ENCODE measurements at places on chromosomes 7 and 10.

DNA sequence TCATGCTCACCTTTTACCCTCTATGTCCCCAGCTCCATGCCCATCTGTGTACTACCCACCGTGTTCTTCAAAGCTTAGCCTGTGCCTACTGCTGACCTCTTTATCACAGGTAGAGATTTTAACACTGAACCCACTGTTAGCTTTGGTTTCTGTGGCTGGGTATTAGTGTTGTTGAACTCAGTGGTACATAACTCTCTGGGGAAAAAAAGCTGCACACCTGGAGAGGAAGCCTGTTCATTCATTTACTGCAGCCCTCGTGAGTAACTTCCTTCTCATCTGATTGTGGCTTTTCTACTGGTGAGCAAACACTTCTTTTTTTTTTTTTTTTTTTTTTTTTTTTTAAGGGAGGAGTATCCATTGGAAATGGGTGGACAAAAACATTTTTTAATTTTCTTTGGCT, 326.3 kb downstream of the CCSER2 start:
- peak; percentile 64 for DNase-seq

DNA sequence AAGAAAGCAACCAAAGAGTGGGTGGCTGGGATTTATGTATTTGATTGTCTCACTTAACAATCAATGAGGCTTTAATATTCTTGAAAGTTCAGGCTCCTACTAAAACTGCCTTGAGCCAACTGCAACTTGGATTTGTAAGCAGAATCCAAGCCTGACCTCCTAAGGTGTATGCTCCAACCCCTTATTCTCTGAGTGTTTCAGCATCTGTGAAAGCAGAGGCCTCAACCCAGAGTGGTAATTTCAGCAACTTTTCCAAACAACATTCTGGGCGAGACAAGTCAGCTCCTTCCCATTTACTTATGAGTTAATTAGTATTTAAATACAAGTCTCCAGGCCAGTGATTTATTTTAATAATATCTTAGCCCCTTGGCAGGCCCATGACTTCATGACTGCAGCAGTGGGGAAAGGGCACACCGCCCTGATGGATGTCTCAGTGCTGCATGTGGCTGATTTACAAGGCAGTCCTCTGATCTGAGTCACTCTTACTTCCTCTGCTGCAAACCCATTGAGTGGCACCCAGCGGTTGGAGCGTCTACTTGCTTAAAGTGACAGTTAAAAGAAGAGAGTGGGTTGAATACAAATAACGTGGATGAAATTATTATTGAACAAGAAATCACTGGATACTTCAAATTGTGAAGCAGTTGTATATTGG, 209.1 kb downstream of the TRIL start:
- peak; percentile 87 for DNase-seq

DNA sequence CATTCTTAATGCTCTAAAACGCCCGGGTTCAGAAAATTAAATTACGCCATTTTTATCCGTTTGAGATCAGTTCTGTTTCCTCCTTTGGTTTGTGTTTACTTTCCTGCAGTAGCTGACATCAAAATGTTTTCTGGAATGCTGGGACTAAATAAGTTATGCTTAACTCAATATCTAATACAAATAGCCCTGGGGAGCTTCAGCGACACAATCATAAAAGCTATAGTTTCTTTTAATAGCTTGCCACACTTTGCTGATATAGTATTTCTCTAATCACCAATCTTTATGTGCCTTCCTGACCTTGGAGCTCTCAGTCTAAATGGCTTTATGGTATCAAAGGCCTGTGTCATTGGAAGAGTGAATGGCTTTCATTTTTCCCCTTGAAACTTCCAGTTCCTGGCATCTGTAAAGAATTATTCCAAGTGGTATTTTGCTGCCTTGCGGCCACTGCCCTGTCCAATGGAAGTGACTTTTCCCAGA, 202.7 kb downstream of the HDAC9 start:
- DNase-seq, result no peak

DNA sequence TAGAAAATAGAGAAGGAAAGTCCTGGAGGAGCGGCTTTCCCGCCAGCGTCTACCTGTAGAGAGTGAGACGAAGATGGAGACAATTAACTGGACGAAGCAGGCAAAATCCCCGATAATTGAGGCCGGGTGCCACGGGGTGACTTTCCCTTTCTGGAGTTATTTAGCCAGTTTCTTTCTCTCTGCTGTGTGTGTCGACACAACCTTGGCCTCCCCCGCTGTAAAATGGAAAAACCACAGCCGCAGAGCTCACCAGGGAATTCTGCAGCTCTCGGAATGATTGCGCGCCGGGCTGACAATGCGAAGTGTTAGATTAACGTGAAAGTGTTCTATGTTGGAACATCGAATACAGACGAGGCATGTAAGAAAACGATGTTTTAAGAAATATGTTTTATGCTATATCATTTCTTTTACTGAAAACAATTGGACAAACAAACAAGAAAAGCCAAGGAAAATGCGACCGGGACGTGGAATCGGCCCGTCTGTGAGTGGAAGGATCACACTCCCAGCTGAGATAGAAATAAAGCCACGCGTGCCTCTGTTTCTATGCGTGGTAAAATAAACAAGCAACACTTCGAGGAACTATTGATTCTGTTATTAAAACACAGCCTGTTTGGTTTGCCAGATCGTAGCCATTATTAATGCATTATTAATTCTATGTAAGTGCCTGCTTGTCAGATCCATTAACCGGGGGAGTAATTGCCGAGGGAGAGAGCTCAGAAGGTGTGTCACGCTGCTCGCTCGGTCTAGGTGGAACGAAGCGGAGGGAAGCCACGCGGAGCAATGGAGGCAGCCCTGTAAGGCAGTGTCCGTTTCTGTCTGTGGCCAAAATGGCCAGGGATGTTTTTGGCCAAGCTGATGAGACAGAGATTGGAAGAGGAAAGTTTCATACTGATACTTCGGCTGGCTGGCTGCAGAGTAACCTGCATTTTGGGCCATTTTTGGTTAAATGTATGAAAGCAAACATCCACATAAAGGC, 129.4 kb downstream of the DNAJB6 start:
- no peak for DNase-seq

- DNase-seq, result no peak
Observed at GRCh38 chr7:75802552-75802821, 11.1 kb downstream of the CCL24 start.

Data from NCI-H69 (cell line).